ENCODE measurements at places on chromosomes 1 and 21.

- DNase-seq = no peak
Observed at GRCh38 chr1:6893388-6893787, 108.1 kb downstream of the CAMTA1 start.

GRCh38 chr1:35683012-35683411, 35.7 kb downstream of the C1orf216 start:
- no peak for DNase-seq

- DNase-seq = no peak
Observed at GRCh38 chr1:246471688-246472087, 35.4 kb downstream of the SMYD3 start.

DNA sequence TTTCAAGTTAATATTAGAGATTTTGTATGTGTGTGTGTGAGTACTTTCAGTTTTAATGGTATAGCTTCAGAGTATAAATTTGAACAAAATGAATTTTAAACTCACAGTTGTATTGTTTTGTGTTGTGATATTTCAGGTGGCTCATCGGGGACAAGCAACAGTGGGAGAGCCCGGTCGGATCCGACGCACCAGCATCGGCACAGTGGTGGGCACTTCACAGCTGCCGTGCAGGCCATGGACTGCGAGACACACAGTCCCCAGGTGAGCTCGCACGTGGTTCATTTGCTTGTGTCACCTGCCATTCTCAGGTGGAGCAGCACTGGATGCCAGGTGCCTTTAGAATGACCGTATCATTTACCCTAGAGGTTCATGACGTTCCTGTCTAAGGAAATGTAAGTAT, 139.4 kb downstream of the DYRK1A start:
- no peak for DNase-seq

GRCh38 chr1:116741836-116742565, 12.2 kb upstream of the CD2 start:
- no peak for DNase-seq

GRCh38 chr1:1937061-1937460, 18.0 kb upstream of the TMEM52 start:
- no peak for DNase-seq

DNA sequence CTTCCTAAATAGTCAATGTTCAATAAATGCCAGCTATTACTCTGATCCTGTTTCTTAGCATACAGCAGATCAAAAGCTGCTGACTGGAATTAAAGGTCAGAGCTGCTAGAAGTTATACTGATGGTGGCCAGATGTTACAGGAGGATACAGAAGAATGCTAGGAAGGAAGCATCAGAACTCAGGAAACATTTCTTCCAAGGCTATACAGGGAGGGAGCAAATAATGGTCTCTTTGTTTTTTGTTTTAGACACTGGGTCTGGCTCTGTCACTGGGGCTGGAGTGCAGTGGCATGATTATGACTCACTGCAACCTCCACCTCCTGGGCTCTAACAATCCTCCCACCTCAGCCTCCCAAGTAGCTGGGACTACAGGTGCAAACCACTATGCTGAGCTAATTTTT, 175.5 kb downstream of the RGS7 start:
- DNase-seq = no peak
